ENCODE measurements at places on chromosomes 3 and 15.

DNA sequence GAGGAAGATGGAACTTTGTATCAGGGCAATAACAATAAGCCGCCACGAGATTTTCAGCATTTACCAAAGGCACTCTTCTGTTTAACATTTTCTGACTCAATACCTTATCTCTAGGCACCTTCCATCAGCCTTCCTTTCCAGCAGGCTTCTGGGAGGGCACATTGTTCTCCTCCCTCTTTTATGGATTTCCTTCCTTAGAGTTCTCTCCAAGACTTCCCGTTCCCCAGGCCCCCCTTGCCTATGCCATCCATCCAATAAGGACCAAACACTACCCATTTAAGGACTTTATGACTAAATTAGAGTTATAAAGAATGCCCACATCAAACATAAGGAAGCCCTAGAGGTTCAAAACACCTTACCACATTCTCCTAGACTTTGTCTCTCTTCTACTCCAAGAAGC is 71.0 kb upstream of the ACP3 start:
- no peak for DNase-seq

DNA sequence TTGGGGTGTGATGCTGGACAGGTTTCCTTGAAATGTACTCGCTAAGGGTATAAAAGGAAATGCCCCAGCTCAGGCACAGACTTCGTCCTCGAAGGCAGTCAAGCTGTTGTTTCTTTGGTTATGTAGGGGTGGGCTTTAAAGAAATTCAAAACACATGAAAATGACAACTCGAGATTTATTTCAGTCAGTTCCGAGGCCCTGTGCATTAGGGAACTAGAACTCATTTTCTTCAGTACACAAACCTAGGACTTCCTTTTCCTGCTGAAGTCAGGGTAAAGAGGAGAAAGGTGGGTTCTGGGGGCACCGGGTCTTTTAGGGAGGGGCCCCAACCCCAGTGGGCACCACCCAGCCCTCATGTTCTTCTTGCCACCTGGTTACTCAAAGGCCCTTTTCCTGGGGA is 7.7 kb downstream of the CCR9 start:
- DNase-seq, result no peak

- no peak for DNase-seq
Observed at GRCh38 chr15:65732698-65733097, 59.4 kb downstream of the DENND4A start.

- DNase-seq, result no peak
Observed at GRCh38 chr3:152388631-152389030, 119.9 kb downstream of the MBNL1 start.

DNA sequence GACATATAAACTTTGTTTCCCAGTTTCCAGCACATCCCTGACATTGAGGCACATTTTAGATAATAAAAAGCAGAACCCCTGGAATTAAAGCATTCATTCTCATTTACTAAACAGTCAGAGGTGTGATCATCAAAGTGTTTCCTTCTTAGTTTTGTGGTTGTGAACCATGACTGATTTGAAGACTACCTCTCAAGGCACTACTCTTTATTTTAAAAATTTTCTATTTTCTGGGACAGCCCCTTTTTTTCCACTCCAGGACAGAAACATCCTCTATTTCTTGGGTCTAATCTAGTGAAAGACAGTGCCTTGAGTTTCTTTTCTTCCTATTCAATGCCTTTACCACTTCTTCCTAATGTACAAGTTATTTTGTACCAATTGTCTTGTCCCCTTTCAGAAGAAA is 5.2 kb downstream of the SST start:
- no peak for DNase-seq

GRCh38 chr15:26158176-26158575 is 295.0 kb upstream of the ATP10A start:
- DNase-seq, result no peak

- DNase-seq, result no peak
Observed at GRCh38 chr3:25474052-25474451, 46.0 kb downstream of the RARB start.

GRCh38 chr3:60269377-60269776 is 981.9 kb downstream of the FHIT start:
- no peak for DNase-seq

Data from effector memory CD8-positive, alpha-beta T cell (primary cell).